ENCODE measurements at places on chromosomes 6 and 20.

DNA sequence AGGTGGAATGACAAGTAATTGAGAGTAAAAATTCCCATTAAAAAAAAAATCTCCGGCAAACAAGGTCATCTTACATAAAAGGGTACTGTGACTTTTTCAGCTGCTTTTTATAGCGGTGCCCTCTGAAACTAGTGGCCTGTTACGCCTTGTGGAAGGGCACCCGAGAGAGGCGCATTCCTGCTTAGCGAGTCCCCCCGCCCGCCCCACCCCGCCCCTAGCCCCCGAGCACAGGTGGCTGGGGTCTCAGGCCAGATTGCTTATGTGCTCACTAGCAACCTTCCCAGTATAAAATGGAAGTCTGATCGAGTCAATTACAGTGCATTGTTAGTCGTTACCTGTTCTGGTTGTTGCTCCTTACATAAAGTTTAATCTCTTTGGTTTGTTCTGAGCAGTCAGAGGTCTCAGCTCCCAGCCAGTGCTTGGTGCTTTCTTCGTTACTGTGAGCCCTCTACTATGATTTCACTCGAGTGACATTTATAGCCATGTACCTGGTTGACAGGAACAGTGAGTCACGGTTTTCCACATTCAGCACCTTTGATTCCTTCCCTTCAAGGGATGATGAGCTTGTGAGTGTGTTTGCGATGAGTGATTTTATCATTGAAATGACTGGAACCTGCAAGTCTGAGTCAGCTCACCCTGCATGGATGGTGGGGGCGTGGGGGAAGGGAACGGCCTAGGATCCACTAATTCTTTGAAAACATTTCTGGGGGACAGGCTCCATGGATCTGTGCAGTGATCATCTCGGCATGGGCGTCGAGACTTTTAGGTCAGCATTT is 47.6 kb downstream of the ZDHHC14 start:
- no peak for DNase-seq

DNA sequence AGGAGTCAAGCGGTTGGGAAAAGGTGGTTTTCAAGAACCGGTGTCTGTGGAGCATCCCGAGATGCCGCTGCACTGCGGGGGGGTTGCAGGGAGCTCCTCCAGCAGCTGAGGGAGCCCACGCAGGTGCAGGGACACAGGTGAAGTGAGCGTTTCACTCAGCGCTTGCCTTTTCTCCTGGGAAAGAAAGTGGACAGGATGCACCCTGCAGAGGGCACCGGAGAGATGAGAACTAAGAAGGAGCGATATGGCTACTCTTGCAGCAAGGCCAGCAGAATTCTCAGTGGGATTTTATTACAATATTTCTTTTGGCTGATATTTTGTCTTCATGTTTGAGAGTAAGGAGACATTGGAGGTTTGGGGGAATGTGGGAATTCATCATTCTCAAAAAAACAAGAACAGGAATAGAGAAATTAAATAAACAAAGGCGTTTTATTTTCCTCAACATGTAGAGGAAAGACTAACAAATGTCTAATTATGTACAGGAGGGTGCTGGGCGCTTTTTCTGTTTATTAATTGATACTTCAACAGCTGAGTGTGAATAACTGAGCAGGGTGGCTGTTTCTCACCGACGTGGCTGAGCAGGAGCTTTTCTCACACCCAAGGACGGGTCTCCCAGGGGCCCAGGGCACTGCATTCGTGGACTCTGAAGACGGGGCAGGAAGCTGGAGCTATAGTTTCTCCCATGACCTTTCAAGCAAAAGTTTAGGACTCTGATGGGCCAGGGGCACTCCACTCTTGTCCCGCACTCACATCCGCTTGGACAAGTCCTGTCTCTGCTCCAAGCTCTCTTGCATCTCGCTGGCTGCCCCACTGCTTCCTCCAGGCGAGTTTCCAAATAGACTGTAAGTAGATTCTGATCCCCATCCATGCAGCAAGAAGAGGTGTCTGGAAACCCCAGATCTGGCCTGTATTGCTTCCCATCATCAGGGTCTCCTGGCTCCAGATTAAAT is 176.1 kb downstream of the SMOC2 start:
- DNase-seq: no peak

DNA sequence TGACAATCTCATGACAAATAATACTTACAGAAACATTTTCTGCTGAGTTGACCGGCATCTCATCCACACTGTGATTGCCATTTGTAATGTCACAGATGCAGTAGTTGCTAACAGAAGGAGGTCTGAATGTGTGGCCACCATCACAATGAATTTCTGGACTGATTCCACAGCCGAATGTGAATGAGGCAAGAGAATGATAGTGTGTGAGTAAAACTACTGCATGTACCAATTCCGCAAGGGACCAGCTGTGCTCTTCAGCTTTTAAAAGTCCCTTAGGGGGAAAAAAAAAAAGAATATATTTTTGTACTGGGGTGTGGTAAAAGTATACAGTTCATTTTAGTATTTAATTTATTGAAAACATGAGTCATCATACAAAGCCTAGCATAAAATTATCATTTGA is 96.2 kb downstream of the SESN1 start:
- no peak for DNase-seq

DNA sequence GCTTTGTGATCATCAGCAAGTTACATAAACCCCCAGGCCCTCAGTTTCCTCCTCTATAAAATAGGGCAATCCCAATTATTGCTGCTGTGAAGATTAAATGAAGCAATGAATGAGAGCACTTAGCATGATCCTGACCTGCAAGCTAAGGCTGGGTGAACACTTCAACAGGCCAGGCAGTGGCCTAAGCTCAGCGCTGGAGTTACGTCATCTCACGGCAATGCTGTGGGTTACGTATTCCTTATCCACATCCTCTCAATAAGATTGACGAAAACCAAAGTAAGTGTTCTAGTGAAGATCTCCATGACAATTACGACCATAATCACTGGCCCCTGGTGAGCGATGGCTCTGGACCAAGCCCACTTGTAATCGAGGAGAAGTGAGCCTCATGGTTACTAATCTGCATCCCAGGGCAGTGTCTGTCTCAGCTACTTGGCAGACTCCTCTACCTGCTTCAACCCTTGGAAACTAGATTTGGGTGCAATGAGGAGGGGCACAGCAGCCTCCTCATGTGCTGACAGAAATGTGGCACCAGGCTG is 274.1 kb upstream of the ARID1B start:
- no peak for DNase-seq

GRCh38 chr6:15310680-15311079 is 64.8 kb downstream of the JARID2 start:
- no peak for DNase-seq

DNA sequence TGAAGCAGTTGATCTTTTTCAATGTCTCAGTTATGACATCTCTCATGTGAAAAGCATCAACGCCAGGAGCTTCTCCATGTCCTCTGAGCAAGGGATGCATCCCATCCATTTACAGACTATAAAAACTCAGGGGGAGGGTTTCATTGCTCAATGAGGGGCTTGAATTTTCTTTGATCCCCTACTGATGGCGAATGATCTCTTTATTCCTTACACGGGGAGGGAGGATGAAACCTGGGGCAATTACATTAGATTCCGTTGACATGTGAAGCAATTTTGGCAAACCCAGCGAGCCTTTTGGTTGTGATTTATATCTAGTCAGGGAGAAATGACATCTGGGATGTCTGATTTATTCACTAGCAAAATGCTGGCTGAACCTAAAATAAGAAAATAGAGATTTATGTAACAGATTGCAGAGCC is 268.9 kb downstream of the HIVEP2 start:
- DNase-seq: no peak

DNA sequence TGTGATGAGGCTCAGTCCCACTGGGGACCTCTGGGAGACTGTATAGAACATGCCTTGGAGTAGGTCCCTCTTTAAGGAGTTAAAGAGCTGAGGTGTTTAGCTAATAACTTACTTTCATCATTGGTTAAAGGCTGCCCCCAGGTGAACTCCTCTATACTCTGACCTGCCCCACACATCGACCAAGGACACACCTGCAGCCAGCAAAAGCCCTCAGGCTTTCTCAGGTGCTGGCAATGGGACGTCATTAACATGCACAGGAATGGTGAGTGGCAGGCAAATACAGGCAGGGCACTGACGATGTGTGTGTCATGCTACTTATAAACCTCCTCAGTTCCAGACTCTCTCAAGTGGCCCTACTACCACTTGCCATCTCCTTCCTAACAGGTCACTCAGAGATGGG is 366.4 kb downstream of the KIF16B start:
- no peak for DNase-seq

- DNase-seq: no peak
These were observed 265.5 kb downstream of the ADGB start for GRCh38 chr6:146864300-146864699.

GRCh38 chr6:151535476-151536187 is 41.8 kb downstream of the CCDC170 start:
- no peak for DNase-seq

DNA sequence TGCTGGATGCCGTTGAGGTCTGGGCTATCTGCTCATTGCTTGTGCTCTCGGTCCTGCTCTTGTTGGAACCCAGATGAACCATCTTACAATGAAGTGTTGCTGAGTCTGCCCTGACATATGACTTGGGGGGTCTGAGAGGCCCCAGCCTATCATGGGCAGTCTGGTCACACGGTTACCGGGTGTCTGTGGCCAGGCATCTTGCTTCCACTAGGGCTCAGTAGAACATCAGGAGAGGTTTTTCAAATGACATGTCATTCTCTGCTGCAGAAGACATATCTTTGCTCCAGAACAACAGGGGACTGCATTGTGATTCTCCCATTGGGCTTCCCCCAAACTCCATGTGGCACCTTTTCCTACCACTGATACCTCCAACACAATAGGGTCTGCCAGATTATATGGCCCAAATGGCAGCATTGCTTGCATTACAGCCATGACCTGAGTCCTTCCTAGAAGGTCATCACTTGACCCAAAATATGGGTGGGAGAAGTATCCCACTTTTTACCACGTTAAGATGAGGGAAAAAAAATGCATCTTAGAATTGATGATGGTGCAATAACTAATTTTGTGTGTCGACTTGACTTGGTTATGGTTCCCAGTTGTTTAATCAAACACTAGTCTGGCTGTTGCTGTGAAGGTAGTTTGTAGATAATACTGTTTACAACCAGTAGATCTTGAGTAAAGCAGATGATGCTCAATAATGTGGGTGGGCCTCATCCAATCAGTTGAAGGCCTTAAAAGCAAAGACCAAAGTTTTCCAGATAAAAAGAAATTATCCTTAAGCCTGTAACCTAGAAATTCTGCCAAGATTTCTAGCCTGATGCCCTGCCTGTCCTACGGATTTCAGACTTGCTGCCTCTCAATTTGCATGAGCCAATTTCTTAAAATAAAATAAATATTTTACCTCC is 241.0 kb downstream of the QKI start:
- no peak for DNase-seq

GRCh38 chr20:20480126-20480525 is 112.2 kb downstream of the INSM1 start:
- DNase-seq: no peak

- no peak for DNase-seq
These were observed 112.3 kb upstream of the MARCKS start for GRCh38 chr6:113744861-113745260.

DNA sequence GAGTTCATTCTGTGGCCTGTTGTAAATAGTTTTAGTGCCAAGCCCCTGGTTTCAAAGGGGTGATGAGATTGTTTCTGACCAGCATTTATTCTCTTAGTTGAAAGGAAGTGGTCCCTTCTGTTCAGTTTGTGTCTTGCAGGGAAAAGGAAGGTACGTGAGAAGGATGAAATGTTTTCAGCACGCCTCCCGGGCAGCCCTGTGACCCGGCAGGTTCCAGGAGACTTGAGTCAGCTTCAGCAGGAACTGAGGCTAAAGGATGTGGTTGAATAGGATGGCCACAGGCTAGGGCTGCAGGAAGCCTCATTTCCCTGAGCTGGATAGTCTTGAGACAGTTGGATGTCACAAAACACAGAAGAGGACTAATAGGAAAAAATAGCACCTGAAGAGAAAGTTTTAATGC is 132.4 kb upstream of the SYNDIG1 start:
- no peak for DNase-seq

DNA sequence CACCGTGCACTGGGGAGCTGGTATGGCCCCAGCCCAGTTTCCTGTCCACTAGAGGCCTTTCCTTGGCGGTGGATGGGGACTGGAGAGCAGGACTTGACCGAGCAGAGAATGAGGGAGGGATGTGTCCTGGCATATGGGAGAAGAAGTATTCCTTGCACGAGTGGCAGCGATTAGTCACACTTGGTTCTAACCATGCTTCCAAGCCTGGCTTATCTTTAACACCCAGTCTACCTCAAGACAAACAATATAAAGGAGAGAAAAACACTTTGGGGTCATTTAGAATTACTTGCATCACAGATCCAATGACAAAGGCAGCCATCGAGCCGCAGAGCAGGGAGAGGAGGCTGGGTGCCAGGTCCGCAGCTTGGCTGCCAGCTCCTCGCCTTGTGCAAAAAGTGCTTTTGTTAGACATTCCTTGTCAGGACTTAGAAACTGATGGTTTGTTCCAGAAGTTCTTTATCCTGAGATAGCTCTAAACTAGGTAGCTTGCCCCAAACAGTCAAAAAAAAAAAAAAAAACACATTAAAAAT is 214.9 kb upstream of the GMDS start:
- DNase-seq: no peak

GRCh38 chr20:44695674-44696300 is 19.4 kb upstream of the CCN5 start:
- no peak for DNase-seq

GRCh38 chr20:57187068-57187634 is 79.3 kb downstream of the BMP7 start:
- DNase-seq: no peak

- DNase-seq: no peak
These were observed 172.4 kb downstream of the MMS22L start for GRCh38 chr6:97110626-97111025.

DNA sequence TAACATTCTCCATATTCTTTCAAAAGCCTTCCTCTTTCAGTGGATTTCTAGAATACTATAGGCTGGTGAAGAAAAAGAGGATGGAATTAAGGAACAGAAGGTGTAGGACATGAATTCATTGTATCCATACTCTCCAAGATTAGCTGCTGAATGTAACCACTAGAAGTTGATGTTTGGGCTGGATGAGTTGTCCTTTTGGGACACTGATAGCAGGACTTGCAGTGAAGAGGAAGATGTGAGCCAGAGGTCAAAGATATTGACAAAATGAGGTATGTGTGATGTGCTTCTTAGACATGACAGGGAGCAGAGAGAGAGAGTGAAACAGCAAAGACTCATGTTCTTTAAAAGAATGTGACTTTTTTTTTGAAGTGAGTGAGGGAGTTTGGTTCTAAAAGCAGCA is 134.3 kb upstream of the MAN1A1 start:
- DNase-seq: no peak

- DNase-seq: no peak
These were observed 81.5 kb upstream of the BCLAF1 start for GRCh38 chr6:136370988-136371728.
